Motor neuron (in vitro differentiated cells): ENCODE measurements at places on chromosomes 2 and 18. TPM values are rescaled to one million over a fixed set of nuclear protein-coding genes. Genes with fewer than 3 reads are reported as not detected.

The ITGA4 gene
- 2.4 and 3.2 TPM in 2 replicates for total RNA-seq

The ALPG gene
- 0.46 TPM in 1 of 2 replicates, not detected in the other for total RNA-seq

GRCh38 chr2:24491542-24492420, 727 bp downstream of the NCOA1 start:
- peak; percentile 60 for ATAC-seq

- ATAC-seq: no peak
Observed at GRCh38 chr2:177273408-177273807, 8.9 kb upstream of the NFE2L2 start.

- ATAC-seq: no peak
Observed at GRCh38 chr2:72527424-72527823, 298.4 kb downstream of the EXOC6B start.

- no peak for ATAC-seq
Observed at GRCh38 chr2:62844311-62845090, 139.0 kb downstream of the EHBP1 start.

- no peak for ATAC-seq
Observed at GRCh38 chr2:101811226-101812015, 113.9 kb downstream of the MAP4K4 start.

DNA sequence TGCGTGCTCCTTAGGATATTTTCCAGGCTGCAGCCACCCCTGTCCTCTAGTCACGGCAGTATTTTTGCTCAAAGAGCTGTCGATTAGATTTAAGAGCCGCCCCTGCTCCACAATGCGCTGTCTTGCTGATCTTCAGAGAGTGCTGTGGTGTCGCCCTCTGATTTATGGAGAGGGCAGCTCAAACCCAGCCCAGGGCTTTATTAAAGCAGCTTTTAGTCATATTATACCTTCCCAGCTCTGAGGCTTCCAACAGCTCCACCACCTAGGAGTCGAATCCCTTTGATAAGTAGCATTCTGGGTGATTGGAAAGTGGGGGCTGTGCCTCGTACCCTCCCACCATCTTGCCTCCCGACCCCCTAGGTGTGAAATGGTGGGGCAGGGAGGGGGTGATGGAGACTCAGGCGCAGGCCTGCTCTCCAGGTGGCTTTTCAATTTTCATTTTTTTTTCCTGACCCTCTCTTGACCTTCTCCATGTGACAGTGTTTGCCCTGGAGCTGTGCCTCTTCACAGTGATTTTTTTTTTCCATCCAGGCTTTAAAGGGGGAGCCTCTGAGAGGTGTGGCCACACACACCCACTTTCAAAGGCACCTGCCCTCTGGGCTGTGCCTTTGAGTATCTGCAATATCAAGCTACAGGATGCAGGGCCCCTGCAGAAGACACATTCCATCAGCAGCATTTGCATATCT, 53.1 kb upstream of the NRP2 start:
- ATAC-seq: peak; percentile 92

DNA sequence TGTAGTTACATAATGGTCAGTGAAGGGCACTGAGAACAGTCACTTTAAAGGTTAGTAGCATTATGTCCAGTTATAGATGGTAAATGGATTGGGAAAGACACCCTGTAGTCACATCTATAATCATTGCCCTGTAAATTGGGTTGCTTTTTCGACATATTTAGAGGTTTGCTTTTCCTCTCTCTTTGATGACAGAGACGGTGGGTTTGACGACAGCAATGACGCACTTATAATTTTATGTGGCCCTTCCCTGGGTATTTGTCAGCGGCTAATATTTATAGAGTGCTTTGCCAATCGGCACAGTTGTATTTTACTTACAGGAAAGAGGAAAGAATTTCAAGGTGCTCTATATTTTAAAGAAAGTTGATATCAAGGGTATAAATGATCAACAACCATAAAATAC, 2.8 kb downstream of the CPS1 start:
- ATAC-seq: no peak

DNA sequence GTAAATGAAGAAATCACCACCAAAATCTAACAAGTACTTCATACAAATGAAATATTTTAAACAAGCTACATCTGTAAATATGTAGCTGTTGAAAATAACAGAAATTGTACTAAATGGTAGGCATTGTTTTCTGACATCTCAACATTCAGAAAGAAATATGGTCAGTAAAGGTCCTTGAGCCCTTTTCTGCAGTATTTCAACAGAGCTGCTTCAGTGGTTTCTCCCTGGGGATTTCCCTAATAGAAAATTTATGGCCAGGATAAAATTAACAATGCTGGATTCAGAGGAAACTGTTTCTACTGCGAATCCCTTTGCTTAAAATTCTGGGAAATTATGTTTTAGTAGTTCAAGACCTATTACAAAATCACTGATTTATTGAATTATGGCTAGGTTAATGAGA, 256.6 kb downstream of the PIEZO2 start:
- ATAC-seq: peak; percentile 70

DNA sequence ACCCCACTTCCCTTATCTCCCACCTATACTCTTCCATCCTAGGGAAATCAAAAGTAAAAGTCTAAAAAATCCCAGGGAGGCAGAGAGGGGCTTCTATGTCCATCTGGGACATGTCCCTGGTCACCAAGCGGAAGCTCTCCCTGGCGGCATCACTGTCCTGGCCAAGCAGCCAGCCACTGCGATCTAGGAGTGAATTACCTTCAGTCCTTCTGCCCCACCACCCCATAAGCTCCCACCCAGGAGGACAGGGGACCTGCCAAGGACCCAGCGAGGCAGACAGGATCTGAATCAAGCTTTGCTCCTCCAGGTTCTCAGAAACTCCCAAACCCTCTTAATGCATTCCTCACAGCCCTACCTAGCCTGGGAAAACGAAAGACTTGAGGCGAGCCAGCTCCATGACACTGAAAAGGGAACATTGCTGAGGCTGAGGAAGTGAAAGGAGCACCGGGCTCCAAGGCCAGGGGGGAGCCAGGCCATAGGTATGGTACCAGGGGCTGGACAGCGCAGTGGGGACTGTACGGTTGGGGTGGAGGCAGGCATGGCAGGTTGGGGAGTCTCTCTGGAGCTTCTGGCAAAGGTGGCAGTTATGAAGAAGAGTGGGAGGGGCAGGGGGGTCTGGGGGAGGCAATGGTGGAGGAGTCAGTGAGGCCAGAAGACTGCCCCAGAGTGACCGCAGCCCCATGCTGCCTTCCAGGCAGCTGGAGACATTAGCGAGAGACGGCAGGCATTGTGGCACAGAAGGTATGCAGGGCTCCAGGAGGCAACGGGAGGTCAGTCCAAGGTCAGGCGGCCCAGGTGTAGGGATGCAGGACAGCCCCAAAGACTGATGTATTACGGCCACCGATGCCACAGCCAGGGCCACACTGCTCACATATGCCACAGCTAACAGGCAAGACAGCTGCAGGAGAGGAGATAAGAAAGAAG, 2.7 kb upstream of the SLC23A3 start:
- no peak for ATAC-seq

DNA sequence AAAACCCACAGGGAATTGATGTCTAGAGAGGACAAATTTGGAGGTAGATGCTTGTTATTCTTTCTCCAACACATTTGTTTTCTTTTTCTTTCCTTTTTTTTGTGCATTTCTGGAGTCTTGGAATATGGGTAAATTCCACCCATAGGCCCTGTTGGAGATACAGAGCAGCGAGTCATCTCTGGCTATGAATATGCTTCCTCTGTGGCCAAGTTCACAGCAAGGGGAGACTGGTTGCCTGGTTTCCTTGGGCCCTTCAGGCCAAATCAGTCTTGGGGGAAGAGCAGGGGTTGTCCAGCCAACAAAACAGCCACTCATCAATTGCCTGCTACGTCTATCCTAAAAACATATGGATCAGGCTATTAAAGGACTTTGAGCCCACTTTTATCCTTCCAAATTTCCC, 27.5 kb downstream of the SP100 start:
- no peak for ATAC-seq

DNA sequence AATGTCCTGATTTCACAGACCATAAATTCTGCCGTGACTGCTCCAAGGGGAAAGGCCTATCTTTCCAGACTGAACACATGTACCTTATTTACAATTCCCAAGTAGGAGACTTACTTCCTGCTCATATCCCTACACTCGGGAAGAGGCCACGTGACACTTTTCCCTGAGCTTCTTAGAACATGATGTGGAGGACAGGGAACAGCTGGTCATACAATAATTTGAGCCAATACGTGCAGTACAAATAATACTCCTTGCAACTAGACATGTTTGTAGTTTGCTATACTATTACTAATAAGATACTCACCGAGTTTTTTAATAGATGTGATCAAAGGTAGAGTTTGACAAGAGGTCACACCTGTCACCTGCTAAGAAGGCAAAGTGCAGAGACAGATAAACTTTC, 256.4 kb downstream of the SP3 start:
- no peak for ATAC-seq

DNA sequence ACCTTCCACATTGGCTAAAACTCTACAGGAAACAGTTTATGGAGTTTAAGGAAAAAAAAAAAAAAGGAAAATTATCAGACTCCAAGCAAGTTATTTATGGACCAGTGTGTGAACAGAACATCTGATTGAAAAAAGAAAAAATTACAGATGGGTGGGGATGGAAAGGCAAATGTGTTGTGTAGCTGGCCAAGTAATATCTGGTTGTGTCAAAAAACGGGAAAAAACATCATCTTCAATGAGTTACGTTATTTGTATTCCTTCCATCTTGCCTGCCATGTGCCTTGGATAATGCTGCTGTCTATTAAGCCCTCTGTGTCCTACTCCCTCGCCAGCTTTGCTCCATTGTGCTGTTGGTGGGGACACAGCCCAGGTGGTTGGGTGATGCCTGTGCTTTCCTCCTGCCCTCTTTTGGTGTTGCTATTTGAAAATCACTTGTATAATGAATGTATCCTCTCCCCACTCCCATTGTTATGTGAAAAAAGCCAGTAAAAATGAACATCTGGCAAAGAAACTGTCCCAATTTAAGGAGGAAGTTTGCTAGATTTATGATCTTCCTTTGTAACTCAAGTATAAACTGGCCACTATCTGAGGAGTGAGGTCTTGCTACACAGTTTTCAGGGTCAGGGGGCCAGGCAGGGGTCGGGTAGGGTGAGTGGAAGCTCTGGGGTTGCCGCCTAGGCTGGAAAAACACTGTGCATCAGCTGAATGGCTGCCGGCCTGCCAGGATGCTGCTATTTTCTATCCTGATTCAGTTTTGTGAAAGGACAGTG, 155.9 kb downstream of the FMNL2 start:
- ATAC-seq: peak; percentile 17

DNA sequence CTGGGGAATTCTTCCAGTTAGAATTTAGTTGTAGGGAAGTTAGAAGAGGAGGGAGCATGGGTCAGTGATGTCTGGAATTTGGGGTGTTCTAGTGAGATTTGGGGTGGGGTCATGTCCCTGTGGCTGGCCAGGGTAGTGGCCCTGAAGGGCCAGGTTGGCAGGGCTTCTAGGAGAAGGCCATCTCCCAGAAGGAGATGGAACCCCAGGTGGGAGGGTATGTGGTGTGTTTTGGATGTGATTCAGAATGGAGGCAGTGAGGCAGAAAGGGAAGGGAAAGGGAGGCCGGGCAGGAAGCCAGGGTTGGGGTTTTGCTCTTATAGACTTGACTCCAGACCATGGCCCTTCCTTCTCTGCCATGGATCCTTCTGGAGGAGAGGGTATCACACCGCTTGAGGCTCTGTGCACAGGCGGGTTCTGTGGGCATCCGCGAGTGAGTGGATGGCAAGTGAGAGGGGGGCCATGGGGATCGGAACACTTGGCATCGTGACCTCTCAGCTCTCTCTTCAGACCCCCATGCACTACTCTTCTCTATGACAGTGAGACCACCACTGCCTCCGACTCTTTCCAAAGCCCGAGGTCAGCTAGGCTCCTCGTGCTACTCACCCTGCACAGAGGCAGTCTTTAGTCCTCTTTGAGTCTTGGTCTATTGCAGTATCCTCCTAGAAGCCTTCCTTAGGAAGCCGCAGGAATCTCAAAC, 7.3 kb downstream of the GREB1 start:
- no peak for ATAC-seq

DNA sequence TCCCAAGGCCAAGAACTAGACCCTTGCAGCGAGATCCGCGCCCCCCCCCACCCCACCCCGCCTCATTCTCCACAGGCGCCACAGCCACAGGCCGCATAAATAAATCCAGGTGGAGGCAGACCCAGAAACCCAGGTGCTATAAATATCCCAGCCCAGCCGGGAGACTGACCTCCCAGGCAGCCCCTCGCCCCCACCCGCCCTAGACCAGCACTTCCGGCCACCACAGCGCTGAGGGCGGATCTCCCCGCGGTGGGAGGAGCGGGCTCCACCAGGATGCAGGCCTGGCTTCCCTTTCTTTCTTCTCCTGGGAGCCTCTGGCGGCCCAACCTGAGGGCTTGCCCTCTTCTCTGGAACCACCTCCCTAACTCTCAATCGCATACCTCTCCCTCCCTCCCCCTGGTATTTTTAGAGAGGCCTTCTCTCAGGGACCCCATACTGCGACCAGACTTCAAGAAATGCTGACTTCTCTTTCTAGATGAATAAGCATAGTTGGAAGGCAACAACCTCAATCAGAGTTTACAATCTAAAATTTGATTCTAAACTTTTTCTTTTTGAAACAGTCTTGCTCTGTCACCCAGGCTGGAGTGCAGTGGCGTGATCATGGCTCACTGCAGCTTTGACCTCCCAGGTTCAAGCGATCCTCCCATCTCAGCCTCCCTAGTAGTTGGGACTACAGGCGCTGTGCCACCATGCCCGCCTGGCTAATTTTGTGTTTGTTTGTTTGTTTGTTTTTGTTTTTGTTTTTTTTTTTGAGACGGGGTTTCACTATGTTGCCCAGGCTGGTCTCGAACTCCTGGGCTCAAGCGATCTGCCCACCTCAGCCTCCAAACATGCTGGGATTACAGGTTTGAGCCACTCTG, 55.0 kb downstream of the PKDCC start:
- ATAC-seq: peak; percentile 91

DNA sequence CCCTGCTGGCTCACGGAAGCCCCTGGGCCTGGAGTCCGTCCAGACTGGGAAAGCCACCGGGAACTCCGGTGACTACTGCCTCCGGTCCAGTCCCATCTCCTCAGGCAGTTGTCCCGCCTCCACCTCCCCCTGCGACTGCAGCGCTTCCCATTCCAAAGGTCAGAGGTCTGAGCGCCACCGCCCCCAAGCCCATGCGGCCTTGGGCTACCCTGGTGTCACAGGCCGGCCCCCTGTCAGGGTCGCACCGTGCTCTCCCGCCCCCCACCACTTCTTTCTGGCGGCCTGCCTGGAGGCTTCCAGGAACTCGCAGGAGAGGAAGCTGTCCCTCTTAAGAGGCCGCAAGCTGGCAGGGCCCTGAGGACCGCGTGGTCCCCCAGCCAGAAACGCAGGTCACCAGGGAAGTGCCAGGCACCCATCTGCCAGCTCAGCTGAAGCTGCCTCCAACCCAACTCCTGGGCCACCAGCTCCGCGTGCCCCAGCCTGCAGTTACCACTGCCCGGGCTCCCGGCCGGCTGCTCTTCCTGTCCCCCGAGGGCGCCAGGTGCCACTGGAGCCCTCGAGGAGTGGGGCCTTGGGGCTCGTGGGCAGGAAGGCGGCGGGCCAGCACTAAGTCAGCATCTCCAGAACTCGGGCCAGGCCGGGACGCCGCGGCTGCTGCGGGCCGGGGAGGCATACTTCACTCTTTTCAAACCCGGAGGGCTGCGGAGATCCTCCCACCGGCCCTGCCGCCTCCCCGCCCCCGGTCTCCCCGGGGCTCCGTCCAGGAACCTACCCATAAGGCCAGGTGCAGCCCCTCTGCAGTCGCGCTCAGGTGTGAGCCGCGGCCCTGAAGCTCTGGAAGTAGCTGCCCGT, 83.3 kb upstream of the POMC start:
- peak; percentile 46 for ATAC-seq

GRCh38 chr2:29065068-29065811, 9.1 kb downstream of the PCARE start:
- peak; percentile 66 for ATAC-seq
